ENCODE measurements at places on chromosomes 1 and 21.

DNA sequence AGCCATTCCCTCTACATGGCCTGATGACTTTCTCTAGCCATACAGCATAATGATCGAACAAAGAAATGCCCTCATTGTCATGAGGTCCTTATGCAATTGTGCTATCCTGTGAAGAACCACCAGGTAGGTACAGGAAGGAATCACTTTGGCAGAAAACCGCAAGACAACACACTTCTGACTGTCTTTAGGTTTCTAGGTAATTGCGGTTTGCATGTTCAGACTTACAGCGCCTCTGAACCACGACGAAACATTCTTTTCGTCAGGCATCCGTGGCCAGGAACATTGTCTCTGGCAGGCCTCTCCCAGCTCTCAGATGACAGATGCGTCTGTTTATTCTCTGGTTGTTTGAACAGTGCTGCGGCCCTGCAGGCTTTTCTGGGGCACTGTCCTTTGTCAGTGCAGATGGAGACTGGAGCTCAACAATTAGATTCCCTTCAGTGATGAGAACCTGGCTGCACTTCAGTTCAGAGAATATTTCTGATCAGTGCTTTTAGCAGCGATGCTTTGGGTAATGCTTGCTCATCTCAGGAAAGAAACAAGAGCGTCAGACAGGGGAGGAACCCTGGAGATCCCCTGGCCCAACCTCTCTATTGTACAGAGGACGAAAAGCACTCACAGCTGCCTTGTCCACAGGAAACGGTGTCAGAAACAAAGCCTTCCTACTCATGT, 63.4 kb downstream of the B3GALT5 start:
- no peak for DNase-seq

DNA sequence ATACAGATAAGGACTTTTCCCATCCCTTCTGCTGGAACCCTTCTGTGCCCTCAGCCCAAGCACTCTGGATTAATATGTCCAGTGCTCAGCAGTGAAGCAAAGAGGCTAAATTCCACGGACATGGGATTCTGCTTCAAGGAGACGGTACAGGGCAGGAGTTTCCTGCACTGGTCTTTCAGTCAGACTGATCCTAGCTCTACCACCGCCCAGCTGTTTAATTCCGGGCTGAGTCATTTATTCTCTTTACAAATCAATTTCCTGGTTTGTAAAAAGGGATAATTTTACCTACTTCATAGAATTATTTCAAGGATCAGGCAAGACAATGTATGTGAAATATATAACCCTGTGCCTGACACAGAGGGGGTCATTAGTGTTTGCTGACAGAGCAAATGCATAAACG, 41.6 kb upstream of the NRDC start:
- no peak for DNase-seq

DNA sequence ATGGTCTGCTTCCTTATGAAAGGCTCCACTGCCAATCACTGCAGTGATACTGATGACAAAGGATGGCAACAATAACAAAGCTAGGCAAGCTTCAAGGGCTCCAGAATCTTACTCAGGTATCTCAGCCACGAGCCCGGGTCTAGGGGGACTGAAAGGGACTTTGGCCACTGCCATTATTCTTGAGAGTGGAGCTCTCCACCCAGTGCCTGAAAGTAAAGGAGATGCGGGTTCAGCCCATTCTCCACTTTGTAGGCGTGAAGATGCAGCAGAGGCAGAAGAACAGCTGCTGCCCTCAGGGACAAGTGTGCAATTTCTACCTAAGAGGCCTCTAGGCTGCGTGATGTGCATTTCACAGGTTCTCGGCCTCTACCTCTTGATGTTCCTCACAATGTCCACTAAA, 31.4 kb upstream of the SLAMF9 start:
- DNase-seq, result no peak

DNA sequence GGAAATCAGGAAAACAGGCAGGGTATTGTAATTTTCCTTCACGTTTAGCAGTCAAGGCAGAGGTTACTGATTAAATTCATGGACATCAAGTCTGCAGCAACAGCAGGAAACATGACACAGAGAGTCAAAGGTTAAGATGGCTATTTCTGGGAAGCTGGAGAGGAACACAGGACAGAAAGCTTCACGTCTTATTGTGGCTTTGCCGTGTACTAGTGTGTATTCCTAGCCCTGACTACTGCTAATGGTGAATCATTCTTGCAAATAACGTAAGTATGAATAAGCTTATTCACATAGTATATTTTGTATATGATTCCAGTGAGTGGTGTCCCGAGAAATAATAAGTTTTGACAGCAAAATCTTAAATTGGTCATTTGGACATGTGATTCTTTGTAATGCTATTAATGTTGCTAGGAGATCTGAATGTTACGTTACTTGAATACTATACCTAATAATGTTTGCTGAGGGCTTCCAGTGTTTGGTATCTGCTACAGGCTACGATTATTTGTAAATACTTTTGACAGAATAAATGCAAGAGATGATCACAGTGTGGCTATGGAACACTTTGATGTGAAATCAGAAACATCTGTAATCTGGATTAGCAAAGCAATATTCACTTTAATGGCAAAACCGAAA, 77.4 kb downstream of the DISP1 start:
- peak; percentile 66 for DNase-seq

GRCh38 chr1:212455401-212455800, 22.7 kb downstream of the NENF start:
- DNase-seq, result no peak

GRCh38 chr1:93633313-93633712, 48.3 kb downstream of the BCAR3 start:
- no peak for DNase-seq

DNA sequence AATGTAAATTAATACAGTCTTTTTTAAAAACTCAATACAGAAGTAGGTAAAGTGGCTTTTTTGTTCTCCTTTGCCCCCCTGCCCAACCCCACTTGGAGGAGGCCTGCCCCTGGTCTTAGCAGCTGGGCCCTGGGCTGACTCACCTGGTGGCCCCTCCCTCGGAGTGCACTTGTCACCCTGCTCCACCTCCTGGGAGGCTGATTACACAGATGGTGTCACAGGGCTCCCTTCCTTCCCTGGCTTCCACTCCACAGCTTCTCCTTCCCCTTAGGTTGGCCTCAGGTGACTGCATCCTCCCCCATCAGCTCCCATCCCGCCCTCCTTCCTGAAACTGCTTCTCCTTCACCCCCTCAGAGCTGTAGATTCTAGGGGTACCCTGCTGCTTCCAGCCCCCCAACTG, 11.7 kb upstream of the CAPN9 start:
- no peak for DNase-seq

Measured in COLO829 (cell line).